ENCODE measurements at places on chromosomes 6 and 20. TPM values are rescaled to one million over a fixed set of nuclear protein-coding genes. Genes with fewer than 3 reads are reported as not detected.

Gene SOX18
- total RNA-seq: 0.51 TPM

- no peak for DNase-seq
- no peak overlapping the region for H3K27ac ChIP-seq
Measured at GRCh38 chr20:32158351-32158750, 48.8 kb downstream of the TM9SF4 start.

- H3K27ac ChIP-seq: peak overlapping the region; percentile 80
- peak overlapping the region; percentile 58 for H3K4me3 ChIP-seq
- H3K36me3 ChIP-seq: peaks cover 28% of the 10 kb centered on the region
- H3K4me1 ChIP-seq: peaks cover 34% of the 10 kb centered on the region
- H3K27me3 ChIP-seq: no peaks in the 10 kb centered on the region
- DNase-seq: no peak
Measured at GRCh38 chr6:135212935-135213334, 31.8 kb downstream of the MYB start.

DNA sequence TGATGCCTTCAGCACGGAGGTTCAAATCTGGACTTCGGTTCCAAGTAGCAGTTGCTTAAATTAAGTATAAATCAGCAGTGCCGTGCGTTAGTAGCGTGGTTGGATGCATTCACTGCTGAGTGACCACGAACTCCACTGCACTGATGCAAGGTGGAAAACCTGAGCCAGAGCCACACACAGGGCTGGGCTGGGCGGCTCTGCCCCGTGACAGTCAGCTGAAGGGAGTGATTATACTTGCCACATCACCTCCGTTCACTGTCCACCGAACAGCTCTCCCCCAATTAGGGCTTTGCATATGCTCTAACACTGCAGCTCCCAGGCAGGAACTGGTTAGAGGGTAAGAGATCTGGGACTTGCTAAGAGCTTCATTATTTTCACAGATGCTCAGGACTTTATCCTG is 22.2 kb downstream of the PPP1R3G start:
- no peaks in the 10 kb centered on the region for H3K36me3 ChIP-seq
- H3K4me3 ChIP-seq: no peak overlapping the region
- no peak overlapping the region for H3K27ac ChIP-seq
- no peak for DNase-seq
- H3K4me1 ChIP-seq: no peaks in the 10 kb centered on the region
- no peaks in the 10 kb centered on the region for H3K27me3 ChIP-seq
